ENCODE measurements at places on chromosomes 11 and 22.
A peak's percentile ranks its signal among the peaks of the same experiment; 100 is the strongest.

GRCh38 chr11:119865661-119866156 lies 136.7 kb upstream of the NECTIN1 start:
- DNase-seq: no peak

GRCh38 chr11:121119440-121119839 lies 18.4 kb downstream of the TECTA start:
- no peak for DNase-seq

GRCh38 chr22:19011075-19011474 lies 75.0 kb upstream of the PRODH start:
- peak; percentile 16 for DNase-seq

DNA sequence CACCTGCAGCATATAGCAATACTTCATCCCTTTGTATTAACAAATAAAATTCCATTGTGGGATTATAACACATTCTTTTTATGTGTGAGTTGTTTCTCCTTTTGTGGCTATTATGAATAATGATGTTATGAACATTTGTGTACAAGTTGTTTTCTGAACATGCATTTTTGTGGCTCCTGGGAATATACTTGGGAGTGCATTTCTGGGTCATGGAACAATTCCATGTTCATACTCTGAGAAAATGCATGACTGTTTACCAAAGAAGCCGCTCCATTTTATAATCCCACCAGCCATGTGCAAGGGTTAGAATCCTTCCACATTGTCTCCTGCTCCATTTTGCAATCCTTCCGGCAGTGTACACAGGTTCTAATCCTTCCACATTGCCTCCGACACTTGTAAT lies 713.8 kb downstream of the TBC1D22A start:
- DNase-seq: no peak

DNA sequence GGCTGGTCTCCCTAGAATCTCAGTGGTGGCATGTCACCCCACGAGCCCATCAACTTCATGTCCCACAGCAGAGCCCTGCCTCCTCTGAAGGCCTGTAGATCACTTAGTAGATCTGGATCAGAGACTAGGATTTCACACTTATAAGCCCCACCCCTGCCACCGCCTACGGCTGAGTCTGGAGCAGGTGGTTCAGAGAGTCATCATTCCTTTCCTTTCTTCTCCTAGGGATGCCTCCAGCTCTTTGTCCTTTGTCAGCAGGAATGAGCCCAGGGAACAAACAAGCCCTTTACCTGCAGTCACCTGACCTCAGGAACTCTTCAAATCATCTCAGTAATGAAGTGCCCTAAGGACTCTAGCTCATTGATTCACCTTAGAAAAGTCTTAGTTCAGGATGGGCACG lies 37.8 kb downstream of the SCGB1A1 start:
- DNase-seq: no peak

GRCh38 chr11:116172851-116173250 lies 599.9 kb downstream of the BUD13 start:
- no peak for DNase-seq

DNA sequence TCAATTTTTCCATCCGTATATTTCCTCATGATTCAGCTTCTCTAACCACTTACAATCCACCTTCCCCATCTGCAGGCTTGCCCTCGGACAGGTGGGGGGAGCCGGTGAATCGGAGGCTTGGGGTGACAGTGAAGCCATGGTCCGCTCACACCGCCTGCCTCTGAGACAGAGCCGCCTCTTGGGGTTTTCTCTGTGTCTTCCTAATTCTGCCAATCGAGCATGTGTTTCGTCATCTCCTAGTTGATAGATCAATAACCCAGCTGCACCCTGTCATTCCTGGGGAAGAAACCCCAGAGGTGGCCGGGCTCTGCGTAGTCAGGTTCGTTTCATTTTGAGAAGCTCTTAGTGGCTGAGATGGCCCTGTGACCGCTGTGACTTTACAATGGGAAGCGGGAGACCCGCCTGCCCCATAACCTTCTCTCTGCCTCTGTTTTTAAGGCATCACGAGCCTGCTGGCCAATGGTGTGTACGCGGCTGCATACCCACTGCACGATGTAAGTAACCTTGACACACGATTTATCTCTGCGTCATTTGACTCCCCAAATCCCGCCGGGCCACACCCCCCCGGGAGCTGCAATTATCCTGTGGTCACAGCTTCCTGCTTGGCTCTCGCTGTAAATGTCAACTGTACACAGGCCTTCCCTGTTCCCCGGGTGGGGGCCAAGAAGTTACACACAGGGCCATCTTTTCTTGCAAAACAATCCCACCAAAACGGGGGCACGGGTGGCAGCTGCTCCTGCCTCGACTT lies 33.3 kb downstream of the ANO1 start:
- DNase-seq: peak; percentile 8

DNA sequence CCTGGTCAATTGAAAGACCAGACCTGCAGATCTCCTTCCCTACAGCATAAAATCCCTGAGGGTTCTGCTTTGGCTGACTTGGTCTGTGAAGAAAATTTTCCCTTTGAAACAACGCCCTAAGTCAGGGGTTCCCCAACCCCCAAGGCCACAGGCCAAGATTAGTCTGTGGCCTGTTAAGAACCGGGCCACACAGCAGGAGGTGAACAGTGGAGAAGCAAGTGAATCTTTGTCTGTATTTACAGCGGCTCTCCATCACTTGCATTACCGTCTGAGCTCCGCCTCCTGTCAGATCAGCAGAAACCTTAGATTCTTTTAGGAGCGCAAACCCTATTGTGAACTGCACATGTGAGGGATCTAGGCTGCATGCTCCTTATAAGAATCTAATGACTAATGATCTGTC lies 38.2 kb downstream of the CCDC83 start:
- DNase-seq: no peak

- no peak for DNase-seq
Observed at GRCh38 chr22:29069463-29069862, 3.4 kb upstream of the KREMEN1 start.

DNA sequence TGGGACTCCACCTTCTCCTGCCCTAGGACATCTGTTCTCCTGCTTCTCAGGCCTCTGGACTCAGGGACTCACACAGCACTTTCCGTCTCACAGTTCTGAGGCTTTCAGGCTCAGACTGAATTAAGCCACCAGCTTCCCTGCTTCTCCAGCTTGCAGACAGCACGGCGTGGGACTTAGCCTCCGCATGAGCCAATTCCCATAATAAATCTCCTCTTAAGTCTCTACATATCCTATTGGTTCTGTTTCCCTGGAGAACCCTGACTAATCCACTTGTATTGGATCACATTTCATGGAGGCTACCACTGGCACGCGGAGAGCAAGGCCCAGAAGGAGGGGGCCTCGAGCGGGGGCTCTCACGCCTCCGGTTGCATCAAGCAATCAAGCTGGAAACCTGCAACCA lies 1313.6 kb downstream of the TBC1D22A start:
- no peak for DNase-seq
